CD8-positive, alpha-beta memory T cell (primary cell): ENCODE measurements at places on chromosomes 3 and 15. TPM values are rescaled to one million over a fixed set of nuclear protein-coding genes. Genes with fewer than 3 reads are reported as not detected.

Gene EHHADH
- polyA plus RNA-seq: 0.94 TPM

Gene SNRPN
- 354 TPM for polyA plus RNA-seq

Gene GPR171
- 264 TPM for polyA plus RNA-seq

Gene PARP14
- polyA plus RNA-seq: 16.6 TPM

Gene DLL4
- polyA plus RNA-seq: not detected

Gene LOXL1
- 3.1 TPM for polyA plus RNA-seq

Gene THRB
- polyA plus RNA-seq: not detected

Gene FGF12
- polyA plus RNA-seq: not detected

Gene NMNAT3
- polyA plus RNA-seq: 2.6 TPM

Gene NOX5
- polyA plus RNA-seq: not detected

Gene PLEKHO2
- 33.3 TPM for polyA plus RNA-seq

Gene ATP13A4
- not detected for polyA plus RNA-seq

Gene SLC2A2
- not detected for polyA plus RNA-seq

Gene CHDH
- not detected for polyA plus RNA-seq
